ENCODE measurements at places on chromosomes 13 and 19.

GRCh38 chr13:47934371-47934770, 66.7 kb downstream of the SUCLA2 start:
- DNase-seq: no peak

- DNase-seq: no peak
Observed at GRCh38 chr13:75687150-75687763, 51.1 kb downstream of the LMO7 start.

DNA sequence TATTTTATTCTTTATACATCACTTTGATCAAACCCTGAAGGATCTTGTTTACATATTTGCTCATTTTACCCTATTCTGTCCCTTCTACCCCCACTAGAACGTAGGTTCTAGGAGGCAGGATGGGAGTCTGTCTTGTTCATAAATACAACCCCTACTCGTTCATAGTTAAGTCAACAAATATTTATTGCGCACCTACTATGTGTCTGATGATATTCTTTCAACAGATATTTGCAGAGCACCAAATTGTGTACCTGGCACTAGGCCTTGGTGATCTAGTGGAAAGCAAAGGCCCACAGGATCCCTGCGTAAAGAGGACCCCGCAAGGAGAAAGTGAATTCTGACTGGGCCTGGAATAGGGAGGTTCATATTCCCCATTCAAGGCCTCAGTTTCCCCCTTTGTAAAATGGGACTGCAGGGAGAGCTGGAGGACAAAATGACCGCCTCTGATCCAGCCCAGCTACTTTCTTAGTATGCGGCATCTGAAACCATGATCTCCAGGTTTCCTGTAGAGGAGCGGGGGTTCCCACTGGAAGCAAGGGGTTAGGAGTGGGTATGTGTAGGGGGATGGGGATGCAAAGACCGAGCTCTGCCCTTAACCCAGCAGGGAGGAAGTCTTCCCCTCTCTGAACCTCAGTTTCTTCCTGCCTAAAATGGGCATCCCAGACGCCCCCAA, 534 bp upstream of the GEMIN7 start:
- no peak for DNase-seq

DNA sequence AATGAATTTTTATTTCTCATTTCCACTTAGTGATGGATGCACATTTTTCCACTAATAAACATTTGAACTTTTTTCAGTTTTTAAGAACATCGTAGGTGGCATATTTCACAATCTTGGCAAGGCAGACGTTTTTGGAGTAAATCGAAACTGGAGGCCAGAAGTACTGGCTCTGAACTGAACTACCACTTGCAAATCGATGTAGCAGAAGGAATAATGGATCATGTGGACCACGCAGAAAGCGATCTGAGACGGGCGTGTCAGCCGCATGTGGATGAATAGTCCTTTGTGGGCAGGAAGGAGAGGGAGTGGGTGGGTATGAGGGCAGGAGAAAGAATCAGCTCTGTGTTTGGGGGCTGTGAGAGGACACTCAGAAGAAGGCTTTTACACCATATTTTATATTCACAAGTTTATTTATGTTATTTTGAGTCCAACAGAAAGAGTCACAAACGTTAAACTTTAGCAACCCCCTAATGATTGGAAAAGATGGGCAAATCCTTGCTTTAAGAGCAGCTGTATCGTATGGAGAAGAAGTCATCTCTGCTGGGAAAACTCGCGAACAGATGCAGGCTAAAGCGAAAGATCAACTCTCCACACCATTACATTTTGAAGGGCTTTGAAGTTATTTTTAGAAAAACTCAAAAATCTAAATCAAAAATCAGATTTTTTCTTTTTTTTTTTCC, 90.5 kb downstream of the COL4A2 start:
- DNase-seq: no peak

DNA sequence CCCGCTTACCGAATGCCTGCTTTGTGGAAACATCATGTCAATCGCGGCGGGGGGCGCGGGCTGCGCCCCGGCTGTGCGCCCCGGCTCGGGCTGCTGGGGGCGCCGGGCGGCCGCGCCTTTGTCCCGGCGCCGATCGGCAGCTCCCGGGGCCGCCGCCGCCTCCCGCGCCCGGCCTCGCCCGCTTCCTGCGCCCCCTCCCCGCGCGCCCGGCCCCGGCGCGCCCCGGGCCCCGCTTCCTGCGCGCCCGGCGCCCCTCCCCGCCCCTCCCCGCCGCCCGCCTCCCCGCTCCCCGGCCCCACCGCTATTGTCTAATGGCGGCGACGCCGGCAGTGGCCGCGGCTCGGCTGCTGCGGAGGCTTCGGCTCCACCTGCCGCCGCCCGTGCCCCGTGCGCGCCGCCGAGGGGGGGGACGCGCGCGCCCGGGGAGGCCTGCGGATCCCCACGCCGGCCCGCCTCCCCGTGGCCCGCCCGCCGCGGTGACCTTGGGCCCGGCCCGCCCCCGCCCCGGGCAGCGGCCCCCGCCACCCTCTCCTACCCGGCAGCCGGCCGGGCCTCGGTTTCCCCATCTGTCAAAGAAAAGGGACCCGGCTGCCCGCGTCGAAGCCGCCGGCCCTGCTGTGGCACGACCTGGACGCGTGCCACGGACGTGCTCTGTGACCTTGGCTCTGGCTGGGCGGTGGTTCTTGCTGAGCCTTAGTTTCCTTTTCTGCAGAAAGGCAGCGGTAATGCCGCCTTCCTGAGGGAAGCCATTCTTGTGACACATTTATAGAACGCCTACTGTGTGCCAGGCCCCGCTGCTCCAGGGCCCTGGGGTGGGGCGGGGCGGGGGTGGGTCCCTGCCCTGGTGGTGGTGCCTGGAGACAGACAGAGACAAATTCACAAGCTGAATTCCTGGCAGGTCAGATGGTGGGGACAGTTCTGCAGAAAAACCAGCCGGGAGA, at the start of gene TLE5:
TLE5 (minus strand) TSS at position 331 of the 941 bp plus-strand sequence; CDS start at position 36, 295 bp downstream.
- peak; percentile 82 for DNase-seq

- DNase-seq: no peak
Observed at GRCh38 chr19:15279326-15279904, 47.2 kb upstream of the EPHX3 start.

GRCh38 chr19:50779504-50780457, 9.5 kb downstream of the GPR32 start:
- no peak for DNase-seq

DNA sequence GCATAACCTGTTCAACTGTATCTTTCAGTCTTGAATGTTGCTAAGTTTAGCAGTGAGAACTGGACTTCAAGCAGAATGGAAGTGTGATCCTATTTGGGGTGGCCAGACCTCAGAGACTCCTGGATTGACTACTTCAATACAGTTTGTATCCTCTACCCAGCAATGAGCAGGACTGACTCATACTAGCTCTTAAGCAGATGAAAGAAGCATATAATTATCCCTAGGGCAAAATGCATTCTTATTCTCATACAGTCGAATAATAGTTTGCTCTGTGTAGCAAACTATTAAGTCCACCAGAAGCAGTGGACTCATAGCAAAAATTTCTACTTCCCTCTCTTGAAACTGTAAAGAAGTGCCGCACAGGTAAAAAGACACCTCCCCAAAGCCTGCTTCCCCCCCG, 46.4 kb upstream of the FAM216B start:
- no peak for DNase-seq

- no peak for DNase-seq
Observed at GRCh38 chr13:45180303-45180702, 20.5 kb downstream of the KCTD4 start.

DNA sequence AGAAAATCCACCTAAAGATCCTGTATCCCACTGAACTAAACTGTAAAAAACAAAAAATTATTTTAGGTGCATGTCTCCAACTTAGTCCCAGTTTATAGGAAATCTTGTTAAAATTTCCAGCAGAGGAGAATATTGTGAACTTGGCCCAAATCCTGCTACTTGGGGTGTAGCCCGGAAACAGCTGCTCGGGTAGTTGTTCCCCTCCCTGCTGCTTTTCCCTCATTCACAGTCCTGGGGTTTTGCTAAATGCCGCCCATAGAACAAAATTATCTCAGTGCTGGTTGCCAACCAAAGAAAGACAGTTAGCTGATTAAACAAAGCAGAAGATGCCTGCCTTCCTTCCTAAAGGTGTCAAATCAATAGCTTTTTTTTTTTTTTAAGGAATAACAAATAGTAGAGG, 330.5 kb upstream of the KLF12 start:
- DNase-seq: peak; percentile 34

DNA sequence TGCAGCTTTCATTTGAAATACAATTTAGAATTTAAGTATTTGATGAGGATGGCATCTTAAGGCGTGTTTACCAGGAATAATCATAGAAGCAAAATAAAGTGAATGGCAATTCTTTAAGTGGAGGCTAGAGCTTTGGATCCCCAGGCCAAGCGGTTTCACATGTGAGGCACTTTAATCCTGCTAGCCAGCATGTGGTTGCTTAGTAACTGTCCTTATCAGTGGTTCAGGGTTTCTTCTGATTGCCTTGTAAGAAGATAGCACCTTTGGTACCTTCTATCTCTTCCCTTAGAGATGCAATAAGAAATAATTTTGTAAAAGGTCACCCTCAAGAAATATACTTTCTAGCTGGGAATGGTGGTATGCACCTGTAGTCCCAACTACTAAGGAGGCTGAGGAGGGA, 38.9 kb upstream of the SERP2 start:
- no peak for DNase-seq

GRCh38 chr19:44258835-44259413, 762 bp upstream of the ZNF233 start:
- no peak for DNase-seq

GRCh38 chr19:7267792-7268704, 26.2 kb downstream of the INSR start:
- no peak for DNase-seq

All from Right ventricle myocardium superior (tissue), 1 donor.